NCI-H774 (cell line): ENCODE measurements at places on chromosomes 5 and 9.

DNA sequence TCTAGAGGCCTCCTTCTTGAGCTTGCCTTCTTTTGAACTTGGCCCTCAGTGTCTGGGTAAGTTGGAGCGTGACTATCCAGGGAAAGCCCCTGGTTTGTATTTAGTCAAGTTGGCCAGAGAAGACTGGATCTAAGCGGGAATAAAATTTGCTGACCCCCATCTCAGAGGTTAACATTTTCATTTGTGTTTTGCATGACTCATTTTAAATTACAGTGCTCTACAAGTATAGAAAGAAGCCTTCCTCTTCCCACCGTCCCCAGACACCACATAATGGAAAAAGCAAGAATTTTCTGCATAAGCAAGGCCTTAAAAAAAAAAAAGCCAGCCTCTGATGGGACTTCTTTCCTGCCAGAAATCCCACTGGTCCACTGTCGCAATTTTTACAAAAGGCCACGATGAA lies 27.2 kb downstream of the PIK3R1 start:
- no peak for DNase-seq

DNA sequence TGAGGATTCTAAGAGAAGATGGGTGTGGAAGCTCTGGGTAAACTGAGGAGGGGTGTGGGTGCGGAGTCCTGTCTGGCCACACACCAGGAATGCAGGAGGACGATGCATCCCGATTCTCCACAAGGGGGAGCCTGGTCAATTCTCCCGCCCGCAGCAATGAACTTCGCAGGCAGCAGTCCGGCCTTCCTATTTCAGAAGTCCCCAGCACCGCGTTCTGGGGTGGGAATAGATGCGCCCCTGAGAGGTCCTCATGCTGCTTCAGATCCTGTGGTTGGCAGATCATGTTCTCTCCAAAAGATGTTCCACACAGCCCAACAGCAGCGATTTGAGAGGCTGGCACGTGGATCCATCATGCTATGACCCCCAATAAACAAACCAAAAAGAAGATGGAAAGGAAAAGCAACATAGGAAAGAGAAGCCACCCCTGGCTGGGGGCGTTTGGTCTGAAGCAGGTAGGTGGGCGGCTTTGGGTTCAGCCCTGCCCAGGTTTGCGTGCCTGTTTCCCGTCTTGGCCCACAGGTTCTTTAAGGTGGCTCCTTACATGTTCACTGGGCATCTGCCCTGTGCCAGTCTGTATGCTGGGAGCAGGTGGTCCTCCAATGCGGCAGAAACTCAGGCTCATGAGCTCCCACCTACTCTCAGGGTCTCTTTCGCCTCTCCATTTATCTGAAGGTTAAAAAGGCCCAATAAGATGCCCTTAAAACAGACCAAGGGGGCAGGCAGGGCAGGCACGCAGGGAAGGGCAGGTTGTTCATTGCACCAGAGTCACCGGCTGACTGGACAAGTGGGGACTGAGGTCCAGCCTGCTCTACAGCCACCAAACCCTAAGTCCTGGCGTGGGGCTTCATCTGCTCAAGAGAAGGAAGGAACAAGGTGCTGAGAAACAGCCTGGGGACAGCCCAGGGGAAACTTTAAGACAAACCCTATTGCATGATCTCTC lies 171.6 kb downstream of the PAX5 start:
- no peak for DNase-seq

- no peak for DNase-seq
Measured at GRCh38 chr5:83401122-83401731, 70.3 kb upstream of the VCAN start.

GRCh38 chr9:10230512-10230911 lies 382.3 kb downstream of the PTPRD start:
- DNase-seq = no peak

- no peak for DNase-seq
Measured at GRCh38 chr5:180088561-180088960, 17.0 kb upstream of the RNF130 start.

- no peak for DNase-seq
Measured at GRCh38 chr5:171525085-171525484, 105.6 kb downstream of the FGF18 start.

DNA sequence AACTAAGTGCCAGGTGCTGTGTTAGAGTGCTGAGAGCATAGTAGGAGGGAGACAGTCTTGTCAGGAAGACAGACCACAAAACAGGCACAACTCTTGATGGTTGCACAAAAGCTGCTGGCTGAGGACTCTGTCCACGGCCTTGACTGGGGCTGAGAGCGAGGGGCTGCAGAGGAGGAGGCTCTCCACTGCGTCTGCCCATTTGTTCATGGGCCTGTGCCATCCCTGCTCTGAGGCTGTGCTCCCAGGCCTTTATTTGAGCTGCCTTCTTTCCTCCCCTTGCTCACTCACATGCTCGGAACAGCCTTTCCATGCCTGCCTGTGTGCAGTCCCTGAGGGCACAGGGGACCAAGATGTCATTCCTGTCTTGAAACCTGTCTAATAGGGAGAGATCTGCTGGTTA lies 147.8 kb downstream of the CACNA1B start:
- no peak for DNase-seq

DNA sequence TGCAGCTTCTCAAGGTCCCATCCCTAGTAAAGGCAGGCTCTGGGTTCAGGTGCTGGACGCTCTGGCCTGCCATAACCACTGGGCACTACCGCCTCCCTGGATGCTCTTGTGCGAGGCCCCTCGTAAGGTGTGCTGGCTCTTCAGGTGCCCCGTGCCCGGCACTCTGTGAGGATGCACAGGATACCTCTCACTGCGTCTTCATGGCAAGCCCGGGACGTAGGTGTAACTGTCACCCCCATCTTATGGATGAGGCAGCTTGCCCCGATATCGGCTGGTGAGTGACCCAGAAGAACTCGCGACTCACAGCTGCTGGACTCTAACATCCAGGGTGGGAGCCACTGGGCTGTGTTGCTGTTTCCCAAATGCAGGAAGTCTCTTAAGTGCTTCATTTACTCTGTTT lies 79.0 kb downstream of the GTF3C4 start:
- DNase-seq = no peak

DNA sequence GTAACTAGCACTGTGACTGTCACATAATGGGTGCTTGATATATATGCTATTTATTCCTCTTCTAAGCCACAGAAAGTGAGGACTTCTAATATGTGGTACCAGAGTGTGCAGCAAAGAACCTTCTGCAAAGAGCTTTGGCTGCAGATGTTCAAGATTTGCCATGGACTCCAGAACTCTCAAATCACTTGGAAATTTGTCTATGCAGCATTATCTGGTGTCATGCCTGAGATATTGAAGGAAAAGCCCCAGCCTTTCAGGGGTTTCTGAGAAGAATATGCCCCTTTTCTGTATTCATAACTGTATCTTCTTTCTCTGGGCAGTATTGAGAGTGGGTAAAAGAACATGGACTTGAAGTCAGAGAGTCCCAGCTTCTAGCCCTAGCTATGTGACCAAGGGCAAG lies 4.8 kb upstream of the G3BP1 start:
- no peak for DNase-seq

GRCh38 chr9:77588271-77588937 lies 59.7 kb downstream of the GNA14 start:
- DNase-seq = no peak

DNA sequence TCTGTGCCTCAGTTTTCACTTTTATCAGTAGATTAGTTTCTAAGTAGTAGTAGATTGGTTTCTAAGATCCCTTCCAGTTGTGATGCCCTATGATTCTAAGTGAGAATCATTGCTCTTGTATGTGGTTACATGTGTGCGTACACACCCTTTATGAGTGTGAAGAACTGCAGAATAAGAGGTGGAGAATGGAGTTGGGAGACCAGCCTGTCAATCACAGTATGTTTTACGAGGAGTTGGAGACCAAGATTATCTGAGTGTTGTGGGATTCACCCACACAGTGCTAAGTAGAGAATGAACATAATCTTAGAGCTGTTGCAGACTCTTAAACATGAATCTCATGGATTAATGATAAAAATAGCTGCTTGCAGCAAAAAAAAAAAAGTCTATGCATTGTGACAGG lies 37.6 kb downstream of the KIF24 start:
- no peak for DNase-seq

DNA sequence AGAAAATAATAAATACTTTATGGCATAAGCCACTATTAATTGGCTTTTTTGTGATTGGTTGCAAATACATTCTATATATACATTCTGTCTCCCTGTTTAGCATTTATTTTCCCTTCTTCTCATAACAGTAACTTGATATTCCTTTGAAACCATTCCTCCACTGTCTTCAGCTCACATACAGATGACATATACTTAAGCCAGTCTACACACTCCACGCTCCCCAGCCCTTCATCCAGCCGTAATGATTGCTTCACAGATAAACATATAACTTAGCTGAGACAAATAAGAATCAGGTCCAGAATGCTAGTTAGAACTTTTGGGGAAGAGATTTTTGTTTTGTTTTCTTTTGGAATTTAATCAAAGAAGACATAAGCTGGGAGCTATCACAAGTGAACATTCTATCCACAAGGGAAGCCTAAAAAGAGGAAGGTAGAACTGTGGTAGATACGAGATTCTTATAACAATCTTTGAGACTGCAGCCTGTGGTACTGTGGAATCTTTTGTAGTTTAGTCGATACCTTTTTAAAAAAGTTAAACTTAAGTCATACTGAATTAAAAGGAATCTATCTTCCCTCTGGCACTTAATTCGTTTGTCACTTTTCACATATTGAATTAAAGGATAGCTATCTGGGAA lies 365.1 kb upstream of the PRR16 start:
- DNase-seq = no peak

DNA sequence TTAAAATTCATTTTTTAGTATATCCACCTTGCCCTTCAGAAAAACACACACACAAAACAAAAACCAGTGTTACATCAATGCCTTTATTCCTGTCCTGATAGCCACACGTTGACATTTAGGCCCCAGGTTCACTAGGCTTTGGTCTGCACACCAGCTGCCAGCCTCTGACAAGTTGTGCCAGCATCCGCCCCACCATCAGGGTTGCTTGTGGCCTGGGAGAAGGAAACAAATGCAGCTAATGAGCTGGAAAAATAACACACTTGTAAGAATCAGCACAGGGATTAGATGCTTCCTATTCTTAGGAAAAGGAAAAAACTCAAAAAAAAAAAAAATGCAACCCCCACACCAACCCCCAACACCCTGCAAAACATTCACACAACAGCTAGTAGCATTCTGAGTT lies 404.0 kb upstream of the GRIA1 start:
- DNase-seq = no peak

DNA sequence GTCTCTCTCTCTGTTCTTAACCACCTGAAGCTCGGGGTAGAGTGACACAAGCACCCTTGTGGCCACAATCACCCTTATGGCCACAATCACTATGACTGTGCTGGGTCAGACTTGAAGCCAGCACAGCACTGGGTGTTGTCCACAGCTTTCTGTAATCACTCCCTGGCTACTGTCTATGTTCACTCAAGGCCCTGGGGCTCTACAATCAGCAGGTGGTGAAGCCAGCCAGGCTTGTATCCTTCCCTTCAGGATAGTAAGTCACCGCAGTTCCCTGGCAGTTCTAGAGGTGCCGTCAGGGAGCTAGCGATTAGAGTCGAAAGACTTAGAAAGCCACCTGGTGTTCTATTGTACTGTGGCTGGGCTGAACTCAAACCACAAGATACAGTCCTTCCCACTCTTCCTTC lies 44.2 kb downstream of the GDA start:
- DNase-seq = no peak

DNA sequence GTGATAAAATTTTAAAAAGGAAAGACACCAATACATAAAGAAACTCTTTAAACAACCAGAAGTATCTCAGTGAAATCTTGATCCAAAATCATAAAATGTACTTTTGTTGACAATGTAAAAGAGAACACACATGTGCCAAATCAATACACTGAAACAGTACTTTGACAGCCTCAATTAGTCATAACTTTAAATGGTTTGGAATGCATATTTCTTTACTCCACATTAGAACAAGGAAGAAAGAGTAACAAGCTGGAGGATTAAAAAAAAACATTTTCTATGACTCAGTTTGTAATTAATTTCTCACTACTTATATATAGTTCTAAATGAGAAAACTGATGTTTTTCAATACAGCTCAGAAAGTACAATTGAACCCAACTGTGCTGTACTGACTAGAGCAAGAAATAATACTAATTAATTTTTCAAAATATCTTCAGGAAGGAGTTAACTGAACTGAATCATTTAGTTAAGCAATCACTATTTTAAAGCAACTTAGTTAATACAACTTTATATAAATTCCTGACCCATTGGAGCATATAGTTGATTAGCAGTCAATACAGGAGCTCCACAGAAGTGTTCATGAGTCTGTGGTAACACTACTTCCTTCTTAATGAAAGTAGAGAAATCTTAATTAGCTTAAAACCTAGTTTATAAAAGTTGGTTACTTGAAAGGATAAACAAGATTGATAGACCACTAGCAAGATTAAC lies 101.0 kb downstream of the NR3C1 start:
- no peak for DNase-seq

DNA sequence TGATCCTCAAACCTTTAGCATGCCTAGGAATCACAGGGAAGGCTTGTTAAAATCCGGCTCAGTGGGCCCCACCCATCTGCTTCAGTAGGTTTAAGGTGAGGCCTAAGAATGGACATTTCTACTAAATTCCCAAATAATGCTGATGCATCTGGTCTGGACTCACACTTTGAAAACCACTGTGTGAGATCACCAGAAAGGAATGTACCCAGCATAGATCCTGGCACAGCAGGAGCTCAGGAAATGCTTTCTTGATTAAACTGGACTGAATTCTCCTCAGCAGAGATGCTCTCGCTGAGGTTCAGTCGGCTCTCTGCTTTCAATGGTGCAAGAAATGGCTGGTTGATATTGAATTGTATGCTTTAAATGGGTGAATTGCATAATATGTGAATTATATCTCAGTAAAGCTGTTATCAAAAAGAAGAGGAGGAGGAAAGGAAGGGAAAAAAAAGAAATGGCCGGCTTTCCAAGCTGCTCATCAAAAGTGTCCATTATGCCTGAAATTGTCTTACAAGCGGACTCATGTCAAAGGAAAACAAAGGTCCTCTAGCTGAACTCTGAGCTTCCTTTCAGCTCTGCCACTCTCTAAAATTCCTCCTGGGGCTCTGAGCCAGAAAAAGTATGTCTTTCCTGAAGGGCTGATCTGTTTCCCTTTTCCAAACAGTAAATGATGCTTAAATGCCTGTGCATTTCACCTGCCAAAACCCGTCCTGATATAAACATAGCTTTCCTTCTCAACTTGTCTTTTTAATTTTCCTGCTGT lies 77.6 kb upstream of the SAP30L start:
- no peak for DNase-seq

DNA sequence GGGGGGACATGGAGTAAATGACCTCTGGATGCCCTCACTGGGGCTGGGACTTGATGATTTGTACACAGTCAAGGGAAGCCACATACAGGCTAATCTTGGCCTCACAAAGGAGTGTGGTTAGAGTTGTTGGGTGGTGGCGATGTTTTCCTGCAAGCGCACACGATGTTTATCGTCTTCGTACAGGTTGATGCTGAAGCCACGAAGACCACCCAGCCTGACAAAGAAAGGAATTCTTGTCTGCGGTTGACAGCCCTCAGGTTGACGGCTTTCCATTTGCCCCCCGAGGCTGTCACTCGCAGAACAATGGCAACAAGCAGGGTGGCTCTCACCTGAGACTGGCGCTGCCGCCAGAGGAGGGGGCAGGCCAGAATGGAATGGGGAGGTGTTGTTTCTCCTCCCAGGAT lies 14.1 kb upstream of the XPA start:
- no peak for DNase-seq
